ENCODE measurements at places on chromosomes 5 and 9.

GRCh38 chr5:6112125-6112524, 266.2 kb downstream of the MED10 start:
- no peak for DNase-seq

- no peak for DNase-seq
These were observed 147.4 kb downstream of the ACTBL2 start for GRCh38 chr5:57335092-57335660.

- DNase-seq, result no peak
These were observed 44.8 kb downstream of the LIX1 start for GRCh38 chr5:97097326-97098230.

GRCh38 chr5:7917130-7918123, 48.5 kb downstream of the MTRR start:
- no peak for DNase-seq

- DNase-seq, result no peak
These were observed 14.3 kb downstream of the WNK2 start for GRCh38 chr9:93198117-93198837.

Data from activated naive CD4-positive, alpha-beta T cell treated with Interleukin-2 at 50 U/mL for 16 hours (primary cell).